ENCODE measurements at places on chromosomes 2 and 18. TPM values are rescaled to one million over a fixed set of nuclear protein-coding genes. Genes with fewer than 3 reads are reported as not detected.
A peak's percentile ranks its signal among the peaks of the same experiment; 100 is the strongest.

- H3K4me1 ChIP-seq, result peaks cover 2% of the 10 kb centered on the region
- peaks cover 6% of the 10 kb centered on the region for H3K27me3 ChIP-seq
- DNase-seq, result peak; percentile 61
- H3K4me3 ChIP-seq, result peak overlapping the region; percentile 12
These were observed 43.9 kb upstream of the RAB11FIP5 start for GRCh38 chr2:73156539-73157124.

GRCh38 chr2:68119504-68119903 lies 38.2 kb upstream of the PNO1 start:
- no peaks in the 10 kb centered on the region for H3K4me1 ChIP-seq
- no peak overlapping the region for H3K27ac ChIP-seq
- DNase-seq, result no peak
- no peaks in the 10 kb centered on the region for H3K36me3 ChIP-seq

DNA sequence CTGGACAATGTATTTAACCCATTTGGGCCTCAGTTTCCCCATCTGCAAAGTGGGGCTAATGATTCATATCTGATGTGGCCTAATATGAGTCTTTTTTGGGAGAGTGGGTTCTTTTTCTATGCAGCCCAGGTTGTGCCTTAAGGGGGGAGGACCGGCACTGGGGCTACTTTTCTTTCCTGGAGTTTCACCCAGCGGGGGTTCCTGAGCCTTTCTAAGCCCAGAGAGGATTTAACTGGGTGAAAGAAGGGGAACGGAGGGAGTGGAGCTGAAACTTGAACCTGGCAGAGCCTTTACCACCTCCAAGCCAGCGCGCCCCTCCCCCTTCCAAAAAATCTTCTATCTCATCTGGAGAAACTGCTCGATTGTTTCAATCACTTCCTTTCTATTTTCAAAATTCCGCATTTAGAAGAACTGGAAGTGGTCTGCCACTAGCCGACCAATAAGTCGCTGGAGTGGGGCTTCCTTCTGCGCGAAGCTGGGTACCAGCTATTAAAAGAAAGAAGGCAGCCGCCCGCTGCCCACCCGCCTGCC lies 205.0 kb upstream of the SMAD2 start:
- H3K27me3 ChIP-seq, result peaks cover 28% of the 10 kb centered on the region
- no peaks in the 10 kb centered on the region for H3K36me3 ChIP-seq
- DNase-seq, result no peak
- H3K4me1 ChIP-seq, result no peaks in the 10 kb centered on the region
- no peak overlapping the region for H3K27ac ChIP-seq

CYS1 gene
- total RNA-seq, result 5.1 TPM

KLF7 gene
- 12.9 TPM for total RNA-seq

DNA sequence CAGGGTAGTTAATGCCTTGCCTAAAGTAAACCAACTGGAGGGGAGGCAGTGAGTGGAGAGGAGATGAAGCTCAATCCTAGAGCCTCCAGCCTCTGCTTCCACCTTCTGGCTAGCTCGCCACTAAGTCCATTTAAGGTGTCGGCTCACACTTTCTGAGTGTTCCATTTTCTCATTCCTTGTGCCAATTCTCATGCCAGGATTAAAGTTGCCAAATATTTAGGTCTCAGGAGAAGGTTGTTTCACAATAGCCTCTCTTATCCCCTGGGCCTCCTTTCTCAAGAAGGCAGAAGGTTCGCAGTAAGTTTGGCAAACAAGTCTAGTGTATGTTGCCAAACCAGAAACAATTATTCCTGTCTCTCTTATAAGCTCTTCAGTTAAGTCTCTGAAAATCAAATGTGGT lies 57.2 kb downstream of the TACR1 start:
- H3K27ac ChIP-seq, result no peak overlapping the region
- DNase-seq, result peak; percentile 57
- H3K4me3 ChIP-seq, result no peak overlapping the region
- no peaks in the 10 kb centered on the region for H3K36me3 ChIP-seq

DNA sequence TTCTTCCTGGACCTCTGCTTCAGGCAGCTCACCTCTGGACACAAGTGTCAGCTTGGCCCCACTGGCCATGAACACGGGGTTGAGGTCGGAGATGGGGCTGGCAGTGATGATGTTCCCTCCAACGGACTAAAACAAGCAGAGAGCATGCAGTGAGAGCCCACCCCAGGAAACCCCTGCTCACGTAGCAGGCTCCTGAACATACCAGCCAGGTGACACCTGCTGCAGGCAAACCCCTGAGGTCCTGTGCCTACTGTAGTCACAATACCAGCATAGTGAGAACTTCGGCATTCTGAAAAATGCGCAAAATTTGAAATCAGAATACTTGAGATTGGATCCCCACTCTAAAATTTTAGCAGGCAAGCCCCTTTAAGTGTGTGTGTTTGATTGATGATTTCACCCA lies 32.9 kb downstream of the XDH start:
- H3K36me3 ChIP-seq, result no peaks in the 10 kb centered on the region
- H3K4me3 ChIP-seq, result no peak overlapping the region
- no peak for DNase-seq

CRACDL gene
- not detected for total RNA-seq

GCG gene
- total RNA-seq, result not detected

Measured in fibroblast of lung (primary cell).